CD4-positive, alpha-beta T cell (primary cell): ENCODE measurements at places on chromosomes 4 and X. TPM values are rescaled to one million over a fixed set of nuclear protein-coding genes. Genes with fewer than 3 reads are reported as not detected.

GRCh38 chrX:21658746-21659145, 616 bp upstream of the KLHL34 start:
- peak overlapping the region; percentile 58 for H3K4me3 ChIP-seq
- DNase-seq, result no peak
- no peaks in the 10 kb centered on the region for H3K27me3 ChIP-seq

Gene CSAG1
- total RNA-seq, result not detected

- no peaks in the 10 kb centered on the region for H3K36me3 ChIP-seq
- no peak for DNase-seq
- no peaks in the 10 kb centered on the region for H3K4me1 ChIP-seq
- H3K4me3 ChIP-seq, result no peak overlapping the region
Measured at GRCh38 chrX:39592776-39593175, 505.0 kb downstream of the BCOR start.

GRCh38 chr4:123444290-123444731, 47.7 kb downstream of the SPRY1 start:
- H3K27ac ChIP-seq, result no peak overlapping the region
- H3K4me3 ChIP-seq, result no peak overlapping the region
- no peaks in the 10 kb centered on the region for H3K36me3 ChIP-seq
- no peak for DNase-seq
